CMK (cell line): ENCODE measurements at places on chromosomes 7 and 10.
A peak's percentile ranks its signal among the peaks of the same experiment; 100 is the strongest.

GRCh38 chr10:107517811-107518210, 353.3 kb upstream of the SORCS1 start:
- DNase-seq = no peak

DNA sequence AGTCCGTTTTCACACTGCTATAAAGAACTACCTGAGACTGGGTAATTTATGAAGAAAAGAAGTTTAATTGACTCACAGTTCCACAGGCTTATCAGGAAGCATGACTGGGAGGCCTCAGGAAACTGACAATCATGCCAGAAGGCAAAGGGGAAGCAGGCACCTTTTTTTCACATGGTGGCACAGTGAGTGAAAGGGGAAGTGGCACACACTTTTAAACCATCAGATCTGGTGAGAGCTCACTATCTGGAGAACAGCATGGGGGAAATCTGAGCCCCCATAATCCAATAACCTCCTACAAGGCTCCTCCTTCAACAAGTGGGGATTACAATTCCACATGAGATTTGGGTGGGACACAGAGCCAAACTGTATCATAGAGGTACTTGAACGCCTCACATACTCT, 30.0 kb downstream of the AGR3 start:
- peak; percentile 21 for DNase-seq

- no peak for DNase-seq
Observed at GRCh38 chr7:24754906-24755506, 2.3 kb downstream of the GSDME start.

DNA sequence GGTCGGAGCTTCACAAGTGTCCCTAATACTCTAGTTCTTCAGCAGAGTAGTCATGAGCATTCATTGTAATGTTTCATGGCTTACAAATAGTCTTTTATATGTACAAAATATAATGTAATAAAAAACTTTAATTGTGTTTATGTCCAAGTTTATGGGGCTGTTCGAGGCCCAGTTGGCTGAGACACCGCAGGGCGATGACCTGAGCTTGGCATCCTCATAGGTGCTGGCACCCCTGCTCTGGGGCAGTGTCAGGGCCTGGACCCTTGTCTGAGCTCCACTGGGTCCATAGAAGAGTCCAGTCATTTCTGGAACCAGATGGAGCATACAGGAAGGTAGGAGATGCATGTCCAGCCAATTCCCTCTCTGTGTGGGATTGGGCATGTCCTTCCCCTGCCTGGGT, 12.9 kb upstream of the ZMIZ1 start:
- no peak for DNase-seq

DNA sequence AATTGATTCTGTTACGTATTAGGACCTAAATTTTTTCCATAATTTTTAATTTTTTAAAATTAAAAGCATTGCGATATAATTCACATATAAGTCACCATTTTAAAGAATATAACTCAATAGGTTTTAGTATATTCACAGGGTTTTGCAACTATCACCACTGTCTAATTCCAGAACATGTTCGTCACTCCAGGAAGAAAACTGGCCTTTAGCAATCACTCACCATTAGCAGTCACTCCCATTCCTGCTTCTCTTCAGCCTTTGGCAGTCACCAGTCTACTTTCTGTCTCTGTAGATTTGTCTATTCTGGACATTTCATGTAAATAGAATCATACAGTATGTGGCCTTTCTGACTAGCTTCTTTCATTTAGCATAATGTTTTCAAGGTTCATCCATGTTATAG, 176.5 kb downstream of the EXOC4 start:
- no peak for DNase-seq

- no peak for DNase-seq
Observed at GRCh38 chr10:43708262-43708661, 59.6 kb upstream of the ZNF32 start.
